Stimulated activated naive CD4-positive, alpha-beta T cell (primary cell): ENCODE measurements at places on chromosomes 11 and 22.

- no peak for DNase-seq
These were observed 32.5 kb downstream of the MICAL2 start for GRCh38 chr11:12142909-12143308.

GRCh38 chr11:29495676-29496075 is 521.2 kb downstream of the KCNA4 start:
- no peak for DNase-seq

- no peak for DNase-seq
These were observed 341.9 kb upstream of the B3GAT1 start for GRCh38 chr11:134753771-134754520.

GRCh38 chr22:19244600-19245352 is 46.7 kb downstream of the CLTCL1 start:
- DNase-seq = no peak

DNA sequence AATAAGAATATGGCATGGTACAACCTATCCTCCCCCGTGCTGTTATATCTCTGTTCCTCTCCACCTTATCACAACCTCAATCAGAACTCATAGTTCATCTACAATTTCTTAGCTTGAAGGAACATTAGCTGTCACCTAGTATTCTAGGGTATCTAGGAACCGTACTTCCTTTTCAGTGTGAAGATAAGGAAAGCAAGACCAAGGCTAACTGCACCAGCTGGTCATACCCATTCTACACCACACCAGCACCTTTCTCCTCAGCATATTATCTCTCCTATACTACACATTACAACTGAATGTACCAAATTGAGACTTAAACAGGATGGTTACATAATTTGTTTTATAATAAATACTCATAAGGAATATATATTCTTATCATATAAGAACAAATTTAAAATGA is 73.1 kb downstream of the ARHGAP32 start:
- no peak for DNase-seq

GRCh38 chr11:46413760-46414465 is 22.3 kb upstream of the CHRM4 start:
- DNase-seq = no peak

DNA sequence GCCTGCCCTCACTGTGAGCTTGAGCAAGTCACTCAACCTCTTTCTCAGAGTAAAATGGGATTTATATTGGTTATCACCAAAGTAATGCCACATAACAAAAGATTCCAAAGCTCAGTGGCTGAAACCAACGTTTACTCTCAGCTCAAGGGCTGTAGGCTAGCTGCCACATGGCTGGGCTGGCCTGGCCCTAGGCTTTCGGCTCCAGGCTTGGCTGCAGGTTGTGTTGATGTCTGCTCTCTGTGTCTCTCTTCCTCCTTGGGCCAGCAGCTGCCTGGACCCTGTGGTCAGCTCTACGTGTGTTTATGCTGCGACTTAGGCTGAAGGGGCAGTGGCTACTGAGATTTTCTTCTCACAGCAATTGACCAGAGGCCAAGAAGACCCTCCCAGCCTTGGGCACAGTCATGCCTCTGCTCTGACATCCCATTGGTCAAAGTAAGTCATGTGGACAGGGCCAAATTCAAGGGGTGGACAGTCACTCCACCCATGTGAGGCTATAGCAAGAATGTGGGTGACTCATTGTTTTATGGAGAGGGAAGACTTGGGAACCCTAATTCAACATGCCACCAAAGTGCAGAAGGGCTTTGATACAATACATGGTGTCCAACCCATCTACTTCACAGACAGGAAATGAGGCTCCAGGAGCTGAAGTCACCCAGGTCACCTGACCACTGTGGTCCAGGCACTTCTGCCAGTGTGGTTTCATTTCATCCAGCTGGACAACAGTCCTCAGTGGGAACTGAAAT is 90.6 kb downstream of the TSPAN18 start:
- no peak for DNase-seq

DNA sequence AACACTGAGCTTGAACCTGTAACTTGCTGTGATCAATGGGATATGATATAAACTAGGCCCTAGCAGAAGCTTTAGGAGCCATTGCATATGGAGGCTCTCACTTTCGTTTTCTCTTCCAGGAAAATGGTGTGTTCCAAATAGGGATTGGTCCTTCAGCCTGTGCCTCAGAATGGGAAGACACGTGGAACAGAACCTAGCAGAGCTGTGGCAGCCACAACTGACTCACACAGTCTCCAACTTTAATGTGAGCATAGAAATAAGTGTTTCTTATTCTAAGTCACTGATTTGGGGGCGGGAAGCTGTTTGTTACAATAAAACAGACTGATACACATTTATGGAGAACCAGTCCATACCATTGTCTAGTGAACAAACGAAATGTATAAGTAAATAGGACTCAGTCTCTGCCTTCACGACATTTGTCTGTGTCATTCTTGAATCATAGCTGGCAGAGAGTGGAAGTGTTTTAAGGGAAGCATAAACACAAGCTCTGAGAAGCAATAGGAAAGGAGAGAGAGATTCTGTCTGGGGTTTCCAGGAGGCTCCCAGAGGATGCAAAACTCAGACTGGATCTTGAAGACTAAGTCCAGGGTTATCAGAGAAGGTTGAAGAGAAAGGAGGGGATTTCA is 97.3 kb downstream of the GALNT18 start:
- DNase-seq = no peak
